ENCODE measurements at places on chromosomes 13 and 19.

- no peak for DNase-seq
Observed at GRCh38 chr19:43331435-43332010, 22.0 kb upstream of the CD177 start.

- no peak for DNase-seq
Observed at GRCh38 chr13:98556968-98557631, 19.8 kb downstream of the STK24 start.

GRCh38 chr13:77980592-77980991, 62.0 kb upstream of the EDNRB start:
- no peak for DNase-seq

- no peak for DNase-seq
Observed at GRCh38 chr13:48478391-48478790, 54.5 kb downstream of the RCBTB2 start.

DNA sequence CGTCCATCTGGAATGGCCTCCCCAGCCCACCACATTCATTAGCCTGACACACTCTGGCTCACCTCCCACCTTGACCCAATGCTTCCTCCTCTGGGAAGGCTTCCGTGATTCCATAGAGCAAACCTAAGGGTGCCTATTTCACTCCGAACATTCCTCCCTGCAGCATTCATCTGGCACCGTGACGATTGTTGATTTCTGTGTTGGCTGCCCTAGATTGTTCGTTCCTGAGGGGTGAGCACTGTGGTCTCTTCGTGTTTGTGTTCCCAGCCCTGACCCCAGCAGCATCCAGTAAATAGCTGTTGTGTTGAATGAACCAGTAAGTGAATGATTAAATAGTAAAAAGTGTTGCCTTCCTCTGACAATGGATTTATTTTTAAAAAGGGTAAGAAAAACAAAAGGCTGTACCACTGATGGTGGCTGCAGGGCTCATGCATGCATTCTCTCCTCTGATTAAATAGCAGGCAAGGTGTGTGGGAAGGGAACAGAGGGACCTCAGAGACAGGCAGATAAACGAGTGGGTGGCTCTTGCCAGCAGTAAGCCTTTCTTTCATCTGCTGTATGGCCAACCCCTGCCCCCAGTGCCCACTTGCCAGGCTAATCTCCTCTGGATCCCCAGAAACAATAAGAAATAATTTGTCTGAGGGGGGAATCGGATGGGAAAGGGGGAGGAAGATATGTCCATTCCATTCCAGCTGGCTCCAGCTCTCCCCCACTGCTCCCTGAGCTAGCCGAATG, 48.4 kb upstream of the CACNA1A start:
- no peak for DNase-seq
